ENCODE measurements at places on chromosomes 1 and 21. TPM values are rescaled to one million over a fixed set of nuclear protein-coding genes. Genes with fewer than 3 reads are reported as not detected.

GCLM gene
- 17.9 TPM for polyA plus RNA-seq

CHIA gene
- not detected for polyA plus RNA-seq

S100A14 gene
- not detected for polyA plus RNA-seq

CLCA4 gene
- polyA plus RNA-seq, result not detected

TEDDM1 gene
- polyA plus RNA-seq, result not detected

GPR37L1 gene
- polyA plus RNA-seq, result 25.0 TPM

MIXL1 gene
- polyA plus RNA-seq, result not detected

CRYAA gene
- not detected for polyA plus RNA-seq

DCDC2B gene
- not detected for polyA plus RNA-seq

PRKAA2 gene
- 12.6 TPM for polyA plus RNA-seq

PTPRC gene
- 1.3 TPM for polyA plus RNA-seq

CYP4Z1 gene
- polyA plus RNA-seq, result 4.8 TPM

SZRD1 gene
- polyA plus RNA-seq, result 3.6 TPM

SHISA4 gene
- 0.59 TPM for polyA plus RNA-seq

RNU1-2 gene
- not detected for polyA plus RNA-seq

LHX4 gene
- not detected for polyA plus RNA-seq

TIE1 gene
- not detected for polyA plus RNA-seq

TRABD2B gene
- 6.1 TPM for polyA plus RNA-seq

LORICRIN gene
- polyA plus RNA-seq, result not detected

TXLNA gene
- 4.6 TPM for polyA plus RNA-seq

PLXNA2 gene
- polyA plus RNA-seq, result 3.6 TPM

DPH5 gene
- polyA plus RNA-seq, result 52.1 TPM

WNT3A gene
- not detected for polyA plus RNA-seq

AMY1A gene
- polyA plus RNA-seq, result not detected

PLEKHN1 gene
- polyA plus RNA-seq, result not detected

BRDT gene
- 0.20 TPM for polyA plus RNA-seq

VPS26C gene
- polyA plus RNA-seq, result 24.4 TPM

CAPN8 gene
- 2.0 TPM for polyA plus RNA-seq

SH2D1B gene
- not detected for polyA plus RNA-seq

LZIC gene
- polyA plus RNA-seq, result 36.8 TPM

DPH2 gene
- polyA plus RNA-seq, result 12.2 TPM

SDHB gene
- 278 TPM for polyA plus RNA-seq

PROK1 gene
- polyA plus RNA-seq, result not detected

SPRR1A gene
- not detected for polyA plus RNA-seq

SLC6A17 gene
- 18.2 TPM for polyA plus RNA-seq

CIART gene
- 32.2 TPM for polyA plus RNA-seq

OR2T11 gene
- polyA plus RNA-seq, result not detected

RCC1 gene
- 2.3 TPM for polyA plus RNA-seq

ARHGEF10L gene
- polyA plus RNA-seq, result 1.2 TPM

ELAPOR1 gene
- polyA plus RNA-seq, result 2.1 TPM

SELENBP1 gene
- 0.83 TPM for polyA plus RNA-seq

IFNLR1 gene
- not detected for polyA plus RNA-seq

CD160 gene
- polyA plus RNA-seq, result 1.9 TPM

ST6GALNAC3 gene
- polyA plus RNA-seq, result 11.5 TPM

BMP8B gene
- polyA plus RNA-seq, result not detected

SPATA45 gene
- polyA plus RNA-seq, result 1.7 TPM

SOX13 gene
- polyA plus RNA-seq, result 0.07 TPM

SIK1 gene
- 0.32 TPM for polyA plus RNA-seq

C1orf94 gene
- not detected for polyA plus RNA-seq

DSCAM gene
- 3.5 TPM for polyA plus RNA-seq

PTAFR gene
- not detected for polyA plus RNA-seq

CD101 gene
- 4.0 TPM for polyA plus RNA-seq

Data from Purkinje cell (primary cell).